ENCODE measurements at places on chromosomes 6 and 20.
A peak's percentile ranks its signal among the peaks of the same experiment; 100 is the strongest.

GRCh38 chr6:137496368-137496767, 2.2 kb upstream of the OLIG3 start:
- no peak for DNase-seq

DNA sequence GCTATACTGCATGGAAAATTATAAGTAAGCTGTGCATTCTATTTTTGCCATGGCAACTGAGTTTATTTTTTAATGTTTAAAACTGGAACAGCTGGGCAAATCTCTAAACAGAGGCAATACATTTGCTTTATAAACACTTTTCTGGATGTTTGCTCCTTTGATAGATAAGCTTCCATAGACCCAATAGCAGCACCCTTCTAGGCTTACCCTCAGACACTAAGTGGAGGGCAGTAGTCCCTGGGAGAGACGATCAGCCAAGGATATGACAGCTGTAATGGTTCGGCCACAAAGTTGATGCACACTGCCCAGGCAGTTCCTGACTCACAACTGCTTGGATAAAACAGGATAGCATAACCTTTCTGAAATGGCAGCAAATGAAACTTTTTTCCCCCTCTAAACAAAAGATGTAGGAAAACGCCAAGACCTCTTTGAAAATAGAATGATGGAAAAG, 8.5 kb upstream of the MRPS10 start:
- DNase-seq, result no peak

DNA sequence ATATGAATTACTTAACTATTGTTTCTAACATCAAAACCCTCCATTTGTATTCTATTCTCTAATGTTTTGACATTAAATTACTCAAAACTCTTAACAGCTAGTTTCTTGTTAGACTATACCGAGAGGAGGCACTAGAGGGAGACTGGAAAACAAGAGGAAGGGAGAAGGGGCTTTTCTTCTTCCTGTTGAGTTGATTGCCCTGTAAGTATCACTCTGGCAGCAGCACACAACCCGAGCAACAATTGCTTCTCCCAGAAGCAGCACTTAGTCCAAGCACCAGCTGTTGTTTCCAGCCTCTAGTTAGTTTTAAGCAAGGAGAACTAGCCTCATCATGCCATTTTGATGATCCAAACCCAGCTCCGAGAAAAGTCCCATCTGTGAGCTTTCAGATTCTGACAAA, 603.8 kb downstream of the PRKN start:
- no peak for DNase-seq

GRCh38 chr20:61935926-61936700, 129.6 kb downstream of the TAF4 start:
- no peak for DNase-seq

DNA sequence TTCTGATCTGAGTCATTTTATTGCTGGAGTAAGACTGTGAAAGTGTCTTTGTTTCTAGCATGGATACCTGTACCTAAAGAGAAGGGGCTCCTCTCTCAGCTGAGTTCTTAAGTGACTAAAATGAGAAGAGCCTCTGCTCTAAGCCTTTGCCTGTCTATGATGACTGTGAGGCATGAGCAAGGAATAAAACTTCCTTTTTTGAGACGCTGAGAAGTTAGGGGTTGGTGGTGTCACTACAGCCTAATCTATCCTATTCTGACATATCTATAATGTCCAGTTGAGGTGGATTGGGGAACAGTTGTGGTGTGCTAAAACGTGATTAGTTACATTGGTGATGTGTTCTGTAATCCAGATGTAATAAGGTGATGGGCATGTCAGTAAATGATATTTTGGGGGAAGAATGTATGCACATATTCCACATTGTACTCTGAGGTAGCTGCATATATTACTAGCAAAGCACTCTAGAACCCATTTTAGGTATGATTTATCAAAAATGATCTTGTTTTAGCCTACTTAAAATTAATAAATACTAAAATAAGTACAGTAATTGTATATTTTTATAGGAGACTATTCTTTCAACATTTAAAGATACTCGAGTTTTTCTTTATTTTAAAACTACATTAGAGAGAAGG, 18.1 kb downstream of the ADGRB3 start:
- no peak for DNase-seq

GRCh38 chr20:44028868-44029847, 114.5 kb downstream of the TOX2 start:
- no peak for DNase-seq

- peak; percentile 63 for DNase-seq
Measured at GRCh38 chr6:26521600-26522391, 16.4 kb upstream of the HMGN4 start.

DNA sequence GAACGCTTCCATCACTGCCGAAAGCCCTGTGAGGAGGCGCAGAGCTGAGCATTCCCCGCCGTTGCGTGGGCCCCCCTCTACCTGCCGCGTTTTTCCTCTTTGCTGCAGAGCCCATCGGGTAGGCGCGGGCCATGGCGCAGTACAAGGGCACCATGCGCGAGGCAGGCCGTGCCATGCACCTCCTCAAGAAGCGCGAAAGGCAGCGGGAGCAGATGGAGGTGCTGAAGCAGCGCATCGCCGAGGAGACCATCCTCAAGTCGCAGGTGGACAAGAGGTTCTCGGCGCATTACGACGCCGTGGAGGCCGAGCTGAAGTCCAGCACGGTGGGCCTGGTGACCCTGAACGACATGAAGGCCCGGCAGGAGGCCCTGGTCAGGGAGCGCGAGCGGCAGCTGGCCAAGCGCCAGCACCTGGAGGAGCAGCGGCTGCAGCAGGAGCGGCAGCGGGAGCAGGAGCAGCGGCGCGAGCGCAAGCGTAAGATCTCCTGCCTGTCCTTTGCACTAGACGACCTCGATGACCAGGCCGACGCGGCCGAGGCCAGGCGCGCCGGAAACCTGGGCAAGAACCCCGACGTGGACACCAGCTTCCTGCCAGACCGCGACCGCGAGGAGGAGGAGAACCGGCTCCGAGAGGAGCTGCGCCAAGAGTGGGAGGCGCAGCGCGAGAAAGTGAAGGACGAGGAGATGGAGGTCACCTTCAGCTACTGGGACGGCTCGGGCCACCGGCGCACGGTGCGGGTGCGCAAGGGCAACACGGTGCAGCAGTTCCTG, 693 bp downstream of the FAM50B start:
- DNase-seq, result no peak

DNA sequence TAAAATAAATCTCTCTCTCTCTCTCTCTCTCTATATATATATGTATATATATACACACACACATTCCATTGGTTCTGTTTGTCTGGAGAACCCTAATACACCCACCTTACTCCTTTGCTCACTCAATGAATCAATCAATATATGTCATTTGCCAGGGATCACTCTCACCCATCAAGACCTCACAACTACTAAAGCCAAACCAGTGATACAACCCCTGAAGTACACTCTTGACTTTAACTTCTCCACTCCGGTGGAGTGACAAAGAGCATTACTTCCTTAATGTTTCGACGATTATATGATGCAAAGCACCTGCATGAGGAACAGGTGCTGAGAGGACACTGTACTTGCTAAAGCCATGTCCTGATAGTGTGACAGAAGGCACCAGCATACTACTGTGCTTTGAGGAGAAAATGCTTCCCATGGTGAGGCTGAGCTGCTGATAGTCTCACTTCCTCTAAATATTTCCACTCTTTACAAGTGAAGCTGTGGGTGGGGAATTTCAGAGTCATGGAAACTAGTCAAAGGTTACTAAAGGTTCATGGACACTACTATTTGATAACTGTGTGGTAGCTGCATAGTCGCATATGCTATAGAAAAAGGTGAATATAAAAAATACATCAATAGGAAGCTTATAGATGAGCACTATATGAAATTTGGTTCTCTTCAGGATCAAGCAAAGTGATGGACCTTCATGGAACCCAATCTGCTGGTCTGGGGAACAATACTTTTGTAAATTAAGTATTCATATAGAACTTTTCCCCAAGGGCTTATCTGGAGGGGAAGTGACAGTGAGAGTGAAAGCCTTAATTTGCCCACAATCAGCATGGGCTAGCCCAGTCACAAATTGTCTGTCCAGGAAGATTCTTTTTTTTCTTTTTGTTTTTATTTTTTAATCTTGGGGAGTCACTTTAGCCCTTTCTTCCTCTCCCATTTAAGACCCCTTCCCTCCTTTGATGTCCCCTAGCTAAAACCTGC, 141.9 kb upstream of the NEDD9 start:
- no peak for DNase-seq

GRCh38 chr20:24148372-24148771, 159.8 kb upstream of the GGTLC1 start:
- DNase-seq, result no peak

DNA sequence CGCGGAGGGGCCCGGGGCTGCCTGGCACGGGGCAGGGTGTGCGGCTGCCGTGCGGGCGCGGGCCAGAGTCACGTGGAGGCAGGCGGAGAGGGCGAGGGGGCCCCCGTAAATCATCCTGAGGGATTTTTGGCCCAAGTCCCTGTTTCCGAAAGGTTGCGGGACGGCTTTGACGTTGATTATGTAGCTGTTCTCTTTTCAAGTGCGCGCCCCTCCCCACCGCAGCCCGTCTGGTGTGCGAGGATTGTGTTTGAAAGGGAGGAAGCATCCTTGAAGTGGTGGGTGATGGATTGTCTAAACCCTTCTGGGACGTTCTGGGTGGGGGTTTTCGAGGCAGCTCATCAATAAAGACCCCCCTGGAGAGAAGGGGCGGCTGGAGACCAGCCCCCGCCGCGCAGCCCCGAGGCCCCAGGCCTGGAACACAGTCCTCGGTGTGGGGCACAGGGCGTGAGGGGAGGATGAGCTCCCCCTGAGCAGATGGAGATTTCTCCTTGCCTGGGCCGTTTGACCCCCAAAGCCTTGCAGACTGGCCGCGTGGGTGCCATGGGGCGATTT, 7.0 kb upstream of the FOXF2 start:
- no peak for DNase-seq

DNA sequence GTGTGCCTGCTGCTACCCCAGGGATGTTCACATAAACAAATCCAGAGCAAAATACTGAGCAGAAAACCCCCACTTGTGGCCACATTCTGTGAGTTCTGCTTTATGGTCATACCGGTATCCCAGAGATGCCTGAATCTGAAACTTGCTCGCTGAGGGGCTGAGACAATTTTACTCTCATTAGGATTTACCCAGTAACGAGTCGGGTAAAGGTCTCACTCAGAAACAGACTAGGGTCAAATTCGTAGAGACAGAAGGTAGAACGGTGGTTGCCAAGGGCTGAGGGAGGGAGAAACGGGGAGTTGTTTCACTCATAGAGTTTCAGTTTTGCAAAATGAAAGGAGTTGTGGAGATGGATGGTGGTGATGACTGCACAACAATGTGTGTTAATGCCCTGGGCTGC, 45.4 kb upstream of the NKX2-2 start:
- DNase-seq, result no peak

GRCh38 chr6:68252632-68253031, 382.4 kb upstream of the ADGRB3 start:
- DNase-seq, result no peak

DNA sequence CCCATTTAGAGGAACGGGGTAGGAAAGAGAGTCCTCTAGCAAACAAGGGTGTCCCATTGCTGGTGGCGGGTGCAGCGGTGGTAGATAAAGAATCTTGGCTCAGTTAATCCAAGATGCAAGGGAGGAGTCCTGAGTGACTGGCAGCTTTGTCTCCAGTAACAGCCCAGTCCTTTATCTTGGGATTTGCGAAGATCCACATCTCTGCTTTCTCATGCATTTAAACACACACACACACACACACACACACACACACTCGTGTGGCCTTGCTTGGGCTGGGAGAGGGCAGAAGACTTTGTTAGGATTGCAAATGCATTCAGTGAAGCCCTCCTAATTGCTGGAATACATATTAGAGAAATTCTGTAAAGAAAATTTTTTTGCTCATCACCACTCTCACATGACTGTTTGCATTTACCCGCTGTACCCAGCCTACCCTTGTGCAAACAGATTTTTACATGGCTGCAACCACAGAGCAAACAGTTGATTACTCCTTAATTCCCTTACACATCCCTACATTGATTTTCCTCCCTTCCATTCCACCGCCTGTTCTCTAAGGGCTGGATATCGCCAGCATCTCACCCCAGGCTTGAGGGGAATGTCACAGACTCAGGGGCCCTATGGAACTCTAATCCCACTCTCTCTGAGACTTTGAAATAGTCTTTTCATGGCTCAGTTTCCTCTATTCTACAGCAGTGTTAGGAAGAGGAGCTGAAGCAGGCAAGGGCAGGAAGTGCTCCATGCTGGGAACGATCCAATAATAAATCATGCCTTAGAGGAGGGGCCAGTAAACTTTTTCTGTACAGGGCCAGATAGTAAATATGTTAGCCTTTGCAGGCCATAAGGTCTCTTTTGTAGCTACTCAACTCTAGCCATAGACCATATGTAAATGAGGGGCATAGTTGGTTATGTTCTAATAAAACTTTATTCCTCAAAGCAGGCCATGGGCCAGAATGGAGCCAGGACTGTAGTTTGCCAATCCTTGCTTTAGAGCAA, 3.5 kb downstream of the C6orf132 start:
- DNase-seq, result no peak

DNA sequence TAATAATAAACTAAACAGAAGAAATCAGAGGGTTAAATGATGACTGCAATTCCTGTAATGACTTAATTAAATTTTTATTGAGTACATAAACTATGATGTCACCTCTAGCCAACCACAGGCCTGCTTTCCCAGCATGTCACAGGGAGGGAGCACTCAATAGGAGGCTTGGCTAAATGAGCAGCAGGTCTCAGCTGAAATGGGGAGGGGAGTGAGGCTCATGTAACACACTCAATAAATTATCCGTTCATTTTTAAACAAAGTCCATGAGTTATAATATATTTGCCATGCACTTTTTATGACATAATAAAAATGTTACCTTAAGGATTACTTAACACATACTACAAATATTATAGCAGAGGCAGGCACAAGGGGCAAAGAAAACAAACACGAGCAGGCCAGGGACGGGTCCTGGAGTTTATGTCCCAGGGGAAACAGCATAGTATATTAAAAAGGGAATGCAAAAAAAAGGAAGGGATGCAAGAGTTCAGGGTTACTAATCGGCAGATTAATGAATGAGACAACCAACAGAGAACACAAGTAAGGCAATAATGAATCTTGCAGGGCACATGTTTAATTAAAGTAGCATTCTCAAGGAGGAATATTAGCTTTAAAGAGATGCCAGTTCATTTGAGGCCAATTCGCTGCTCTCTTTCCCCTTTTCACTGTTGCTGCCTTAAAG, 27.1 kb upstream of the FAM83C start:
- no peak for DNase-seq

DNA sequence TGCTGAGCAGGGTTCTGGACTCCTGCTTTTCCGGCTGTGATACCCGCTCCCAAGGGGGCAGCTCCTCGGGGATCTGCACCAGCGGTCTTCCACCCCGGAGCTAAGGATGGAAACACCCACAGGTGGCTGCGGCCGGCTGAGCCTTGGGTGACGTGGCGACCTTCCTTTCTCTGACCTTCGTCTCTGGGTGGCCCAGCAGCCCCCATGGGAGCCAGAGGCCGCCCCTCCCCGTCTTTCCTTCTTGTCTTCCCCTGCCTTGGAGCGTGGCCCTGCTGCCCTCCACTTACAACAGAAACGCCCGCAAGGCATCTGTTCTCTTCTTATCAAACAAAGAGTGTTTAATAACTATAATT, 405.7 kb downstream of the TAF4 start:
- peak; percentile 56 for DNase-seq

GRCh38 chr20:62924442-62925075, 1.7 kb downstream of the DIDO1 start:
- no peak for DNase-seq

Data from NCI-H1417 treated with DMSO at 0.1 percent for 48 hours (cell line).